ENCODE measurements at places on chromosomes 7 and 10. TPM values are rescaled to one million over a fixed set of nuclear protein-coding genes. Genes with fewer than 3 reads are reported as not detected.

GRCh38 chr7:63025815-63026214 is 972.8 kb upstream of the ZNF722 start:
- DNase-seq, result no peak

GRCh38 chr7:80298201-80298600 is 163.6 kb downstream of the GNAI1 start:
- DNase-seq, result no peak

Gene UPP1
- 30.4 TPM for total RNA-seq

- no peak for DNase-seq
These were observed 323.3 kb upstream of the KAT6B start for GRCh38 chr10:74502963-74503608.

- no peak for DNase-seq
These were observed 273.3 kb downstream of the FZD1 start for GRCh38 chr7:91537260-91538152.

DNA sequence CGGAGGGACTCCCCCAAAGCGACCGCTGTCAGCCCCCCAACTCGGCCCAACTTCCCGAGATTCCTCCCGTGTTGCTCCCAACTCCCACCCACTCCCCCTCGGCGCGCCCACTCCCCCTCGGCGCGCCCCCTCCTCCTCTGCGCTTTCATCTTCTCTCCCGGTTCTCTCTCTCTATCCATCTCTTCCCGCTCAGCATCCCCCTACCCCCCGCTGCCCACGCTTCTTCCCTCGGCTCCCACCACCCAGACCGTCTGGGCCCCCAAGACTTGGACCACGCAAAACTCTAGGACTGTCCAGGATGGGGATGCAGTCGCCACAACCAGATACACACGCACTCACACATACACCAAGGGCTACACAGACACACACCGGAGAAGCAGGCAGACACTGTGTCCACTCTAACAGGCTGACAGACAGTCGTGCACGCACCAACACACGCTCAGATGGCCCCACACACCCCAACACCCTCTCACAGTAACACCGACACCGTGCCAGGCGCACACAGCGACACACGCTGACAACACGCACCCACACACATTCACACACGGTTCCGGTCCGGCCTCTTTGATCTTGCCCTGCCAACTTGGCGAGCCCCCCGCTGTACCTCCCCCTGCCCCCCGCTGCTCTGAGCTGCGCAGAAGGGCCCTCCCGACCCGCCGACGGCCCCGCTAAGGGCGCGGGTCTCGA is 1.1 kb downstream of the GRID1 start:
- no peak for DNase-seq

Gene SEC61A2
- total RNA-seq, result 7.9 TPM

GRCh38 chr7:42207420-42207819 is 29.6 kb downstream of the GLI3 start:
- no peak for DNase-seq

DNA sequence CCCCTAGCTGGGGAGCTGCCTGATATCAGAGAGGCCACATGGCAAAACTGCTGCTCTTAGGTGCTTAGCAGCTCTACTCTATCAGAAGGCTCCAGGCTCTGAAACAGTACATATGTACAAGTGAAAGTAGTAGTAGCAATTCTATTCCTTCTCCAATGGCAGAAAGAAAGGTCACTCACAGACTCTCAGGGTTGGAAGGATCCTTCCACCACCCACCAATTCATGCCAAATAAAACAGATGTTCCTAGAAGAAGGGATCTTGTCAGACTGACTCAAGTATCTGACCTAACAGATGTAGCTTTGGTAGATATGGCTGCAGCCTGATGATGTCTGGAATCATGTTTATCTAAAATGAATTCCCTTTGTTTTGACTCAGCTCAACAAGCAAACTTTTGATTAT is 8.0 kb upstream of the ALDH18A1 start:
- DNase-seq, result no peak

- no peak for DNase-seq
These were observed 164.7 kb upstream of the HPS1 start for GRCh38 chr10:98611436-98611835.

DNA sequence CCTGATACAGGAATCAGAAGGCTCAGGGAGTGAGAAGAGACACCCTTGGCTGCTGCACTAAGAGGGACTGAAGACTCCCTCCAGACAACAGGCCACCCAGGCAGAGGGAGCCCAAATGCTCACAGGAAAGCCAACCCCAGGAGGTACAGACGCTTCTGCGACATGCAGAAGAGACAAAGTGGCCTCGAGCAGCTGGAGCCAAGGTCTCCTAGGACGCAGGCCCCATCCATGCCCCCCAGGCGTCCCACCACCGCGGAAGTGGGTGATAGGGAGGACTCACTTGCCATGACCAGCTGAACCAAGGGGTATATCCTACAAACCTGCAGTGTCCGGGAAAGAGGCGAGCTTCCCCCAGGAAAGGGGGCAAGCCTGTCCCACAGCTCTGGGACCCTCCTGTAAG is 56.9 kb downstream of the CTBP2 start:
- no peak for DNase-seq

- DNase-seq, result peak; percentile 19
These were observed 10.1 kb upstream of the JAKMIP3 start for GRCh38 chr10:132055616-132056015.

DNA sequence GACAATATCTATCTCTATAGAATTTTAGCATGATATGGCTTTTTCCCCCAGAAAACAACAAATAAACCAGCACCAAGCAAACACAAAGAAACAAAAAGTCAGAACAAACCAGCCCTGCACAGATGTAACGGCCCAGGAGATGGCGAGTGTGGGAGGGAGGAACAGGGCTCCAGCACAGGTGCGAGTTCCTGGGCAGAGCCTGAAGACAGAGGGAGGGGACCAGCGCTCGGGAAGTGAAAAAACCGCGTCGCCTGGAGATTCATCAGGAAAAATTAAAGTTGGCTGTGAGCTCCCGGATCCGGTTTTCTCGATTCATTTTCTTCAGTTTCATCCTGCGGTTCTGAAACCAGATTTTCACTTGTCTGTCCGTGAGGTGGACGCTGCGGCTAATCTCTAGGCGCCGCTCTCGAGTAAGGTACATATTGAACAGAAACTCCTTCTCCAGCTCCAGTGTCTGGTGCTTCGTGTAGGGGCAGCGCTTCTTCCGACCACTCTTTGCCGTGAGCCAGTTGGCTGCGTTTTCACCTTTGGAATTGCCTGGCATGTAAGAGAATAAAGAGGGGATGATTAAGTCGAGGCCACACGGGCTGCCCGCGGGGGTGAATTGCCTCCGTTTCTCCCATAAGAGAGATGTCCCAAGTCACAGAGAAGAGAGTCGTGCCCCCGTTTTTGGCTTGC is 2.3 kb downstream of the HOXA10 start:
- peak; percentile 73 for DNase-seq

Gene PNLIPRP2
- 1.2 TPM for total RNA-seq

DNA sequence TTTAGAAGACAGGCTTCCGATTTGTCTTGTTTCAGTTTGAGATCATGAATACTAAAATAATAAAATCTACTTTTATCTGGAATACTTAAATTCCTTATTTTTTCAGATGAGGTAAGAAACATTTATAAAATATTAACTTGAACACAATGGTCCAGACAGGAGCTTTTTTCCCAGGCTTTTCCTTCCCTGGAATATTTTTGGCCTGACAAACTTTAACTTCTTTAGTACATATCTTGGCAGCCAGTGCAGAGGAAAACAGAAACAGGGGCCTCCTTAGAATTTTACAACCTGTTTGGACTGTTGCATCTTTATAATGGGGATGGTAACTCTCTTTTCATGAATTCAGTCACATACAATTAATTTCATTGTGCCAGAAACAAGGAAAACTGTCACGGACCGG is 41.4 kb downstream of the NRP1 start:
- DNase-seq, result no peak

DNA sequence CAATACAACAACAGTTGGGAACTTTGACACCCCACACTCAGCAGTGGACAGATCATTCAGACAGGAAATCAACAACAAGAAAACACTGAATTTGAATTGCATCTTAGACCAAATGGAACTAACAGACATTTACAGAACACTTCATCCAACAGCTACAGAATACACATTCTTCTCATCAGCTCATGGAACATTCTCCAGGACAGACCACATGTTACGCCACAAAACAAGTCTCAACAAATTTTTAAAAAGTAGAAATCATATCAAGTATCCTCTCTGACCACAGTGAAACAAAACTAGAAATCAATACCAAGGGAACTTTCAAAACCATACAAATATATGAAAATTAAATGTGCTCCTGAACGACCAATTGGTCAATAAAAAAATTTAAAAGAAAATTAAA is 212.3 kb downstream of the DNAJC1 start:
- no peak for DNase-seq

DNA sequence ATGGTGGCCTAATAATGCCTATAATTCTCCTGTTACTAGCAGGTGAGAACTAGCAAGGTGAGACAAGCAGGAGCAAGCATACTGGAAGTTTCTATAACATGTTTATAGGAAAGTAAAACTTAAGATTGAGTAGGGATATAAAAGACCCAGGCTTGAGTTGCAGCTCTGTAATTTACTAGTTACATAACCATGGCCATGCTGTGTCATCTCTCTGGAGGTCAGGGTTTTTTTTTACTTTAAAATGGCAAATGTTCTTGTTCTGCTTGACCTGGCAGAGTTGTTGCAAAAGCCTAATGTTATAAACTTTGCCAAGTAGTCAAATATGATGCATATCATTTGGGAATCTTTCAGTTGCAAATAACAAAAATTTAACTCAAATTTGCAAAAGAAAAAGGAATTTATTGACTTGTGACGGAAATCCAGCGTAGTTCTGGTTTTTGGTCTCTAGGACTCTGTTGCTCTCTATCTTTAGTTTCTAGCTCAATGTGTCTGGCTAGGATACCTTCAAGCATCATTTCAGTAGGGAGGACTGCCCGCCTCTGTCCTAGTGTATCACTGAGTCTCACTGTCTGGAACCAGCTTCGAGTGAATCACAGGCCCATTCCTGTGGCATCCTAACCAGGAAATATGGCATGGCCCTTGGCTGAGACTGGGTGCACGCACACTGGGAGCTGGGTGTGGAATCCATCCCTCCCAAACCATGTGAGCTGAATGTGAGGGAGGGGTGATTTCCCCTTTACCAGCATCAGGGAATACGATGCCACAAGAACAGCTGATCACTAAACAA is 67.9 kb downstream of the ADAM22 start:
- no peak for DNase-seq

GRCh38 chr7:106126170-106126938 is 14.2 kb upstream of the SYPL1 start:
- DNase-seq, result no peak

DNA sequence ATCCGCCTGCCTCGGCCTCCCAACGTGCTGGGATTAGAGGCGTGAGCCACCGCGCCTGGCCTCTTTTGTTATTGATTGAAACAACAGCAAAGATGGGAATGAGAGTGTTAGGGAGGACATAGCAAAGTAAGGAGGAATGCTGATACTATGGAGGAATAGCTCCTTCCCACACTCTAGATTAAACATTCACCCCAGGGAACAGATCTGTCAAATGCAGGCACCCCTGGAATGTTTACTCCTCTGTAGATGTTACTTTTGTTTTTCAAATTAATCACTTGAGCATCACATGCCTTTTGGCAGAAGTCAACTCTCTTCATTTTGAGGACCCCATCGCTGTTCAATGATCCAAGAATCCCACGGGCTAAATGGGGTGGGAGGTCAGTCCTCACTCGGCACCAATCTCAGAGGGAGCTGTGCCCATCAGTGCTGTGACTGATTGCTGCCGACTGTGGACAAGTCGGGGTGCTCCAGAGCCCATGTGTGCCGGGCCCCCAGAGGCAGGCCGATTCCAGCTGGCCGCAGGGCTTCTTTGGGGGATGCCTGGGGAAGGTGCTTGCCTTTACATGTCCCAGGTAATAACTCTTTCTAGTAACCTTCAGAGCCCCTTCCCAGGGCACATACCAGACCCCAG is 10.2 kb upstream of the COBL start:
- no peak for DNase-seq

GRCh38 chr10:76921383-76922010 is 716.1 kb downstream of the KCNMA1 start:
- no peak for DNase-seq

GRCh38 chr10:45410489-45410806 is 36.4 kb downstream of the ALOX5 start:
- DNase-seq, result no peak
